ENCODE measurements at places on chromosomes 11 and 22.

GRCh38 chr11:134518616-134519389, 106.8 kb upstream of the B3GAT1 start:
- DNase-seq: no peak

DNA sequence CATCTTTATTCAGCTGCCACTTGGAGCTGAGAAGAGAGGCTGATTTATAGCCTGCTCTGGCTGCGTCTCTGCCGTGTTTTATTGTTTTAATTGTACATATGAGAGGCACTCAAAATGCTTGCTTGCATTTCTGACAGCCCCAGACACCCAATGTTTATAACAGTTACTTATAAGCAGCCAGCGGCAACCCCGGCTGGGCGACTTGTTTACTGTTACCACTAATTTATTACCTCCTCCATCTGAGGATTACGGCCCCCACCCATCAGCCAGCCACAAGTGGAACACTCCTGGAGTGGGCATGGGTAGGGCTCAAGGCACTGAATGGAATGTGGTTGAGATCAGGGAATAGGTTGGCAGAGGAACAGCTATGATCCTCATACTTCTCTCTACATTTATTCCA, 61.2 kb downstream of the CLPB start:
- DNase-seq: no peak

DNA sequence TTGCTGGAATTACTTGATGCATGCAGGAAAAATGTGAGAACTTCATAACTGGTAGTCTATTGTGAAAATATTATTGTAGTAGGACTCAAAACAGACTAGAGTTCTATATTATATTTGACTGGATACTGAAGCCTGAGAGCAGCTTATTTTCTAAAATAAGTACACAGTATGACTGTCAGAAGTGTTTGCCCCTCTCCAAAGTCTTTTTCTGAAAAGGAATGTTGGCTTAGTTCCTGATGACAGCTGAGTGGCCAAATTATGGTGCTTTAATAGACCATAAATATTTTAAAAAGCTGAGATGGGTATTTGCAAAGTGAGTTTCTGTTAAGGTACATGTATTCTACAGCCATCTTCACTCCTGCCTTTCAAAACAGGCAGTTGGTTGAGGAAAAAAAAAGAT, 13.1 kb downstream of the ZBED5 start:
- DNase-seq: no peak

DNA sequence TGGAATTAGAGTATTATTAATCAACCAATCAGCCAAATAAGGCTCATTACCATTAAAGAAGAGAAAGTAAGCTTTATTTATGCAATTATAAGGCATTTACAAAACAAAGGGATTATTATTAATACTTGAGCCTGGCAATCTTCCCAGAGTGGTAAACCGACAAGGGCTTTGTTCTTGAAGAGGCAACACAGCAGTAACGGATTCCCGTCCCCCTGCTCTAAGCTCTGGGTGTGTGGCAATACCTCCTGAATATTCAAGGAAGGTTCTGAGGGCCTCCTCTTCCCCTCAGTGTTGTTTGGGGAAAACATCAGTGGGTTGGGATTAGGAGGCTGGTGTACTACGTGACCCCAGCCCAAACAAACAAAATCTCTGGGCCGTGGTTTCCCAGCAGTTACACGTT, 176.5 kb downstream of the TENM4 start:
- no peak for DNase-seq

DNA sequence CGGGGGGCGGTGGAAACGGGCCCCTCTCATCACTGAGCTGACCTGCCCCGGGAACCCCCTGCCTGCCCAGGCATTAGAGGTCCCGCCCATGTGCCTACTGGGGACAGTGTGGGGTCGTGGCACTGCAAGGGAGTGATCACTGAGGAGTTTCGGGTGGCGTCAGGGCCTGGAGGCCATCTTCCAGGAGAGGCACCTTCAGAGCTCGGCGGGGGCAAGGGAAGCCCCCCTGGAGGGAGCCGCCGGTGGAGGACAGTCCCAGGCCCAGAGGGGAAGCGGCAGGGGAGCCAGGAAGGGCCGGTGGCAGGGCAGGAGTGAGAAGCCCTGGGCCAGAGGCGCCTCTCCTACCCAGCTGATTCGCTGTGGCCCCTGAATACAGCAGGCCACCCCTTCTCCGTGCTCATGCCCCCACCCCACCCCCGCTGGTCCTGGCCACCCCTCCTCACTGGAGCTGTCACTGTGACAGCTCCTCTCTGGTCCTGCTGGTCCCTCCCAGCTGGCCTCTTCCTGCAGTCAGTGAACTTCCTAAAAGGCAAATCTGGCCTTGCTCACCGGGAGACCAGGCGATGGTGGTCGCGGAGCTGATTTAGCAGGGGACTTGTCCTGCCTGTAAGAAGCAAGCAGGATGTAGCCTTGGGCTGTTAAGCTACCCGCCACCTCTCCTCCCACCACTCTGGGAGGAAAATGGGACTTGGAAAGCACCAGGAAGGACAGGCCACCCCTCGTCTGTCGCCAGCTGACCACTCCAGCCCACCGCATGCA, 2.0 kb upstream of the MAPK11 start:
- no peak for DNase-seq

DNA sequence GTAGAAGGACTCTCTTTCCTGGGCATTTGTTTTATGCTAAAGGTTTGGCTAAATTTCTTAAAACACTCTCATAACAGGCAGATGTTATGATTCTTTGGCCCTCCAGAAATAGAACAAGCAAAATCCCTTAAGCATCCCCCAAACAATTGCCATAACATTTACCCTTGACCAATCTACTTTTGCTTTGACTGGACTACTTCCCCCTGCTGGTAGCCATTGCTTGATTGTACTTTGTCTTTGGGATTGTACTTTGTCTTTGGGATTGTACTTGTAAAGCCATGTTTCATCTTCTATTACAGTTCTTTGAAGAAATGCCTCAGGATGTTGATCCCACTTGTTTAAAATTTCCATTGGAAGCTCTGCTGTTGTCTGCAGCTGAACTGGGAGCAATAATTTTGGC, 53.3 kb upstream of the GLYAT start:
- DNase-seq: no peak

- no peak for DNase-seq
Observed at GRCh38 chr22:43515902-43516301, 104.1 kb downstream of the MPPED1 start.

GRCh38 chr22:32416556-32417085, 4.6 kb upstream of the RTCB start:
- DNase-seq: no peak

- no peak for DNase-seq
Observed at GRCh38 chr11:123537726-123538125, 107.7 kb downstream of the GRAMD1B start.

DNA sequence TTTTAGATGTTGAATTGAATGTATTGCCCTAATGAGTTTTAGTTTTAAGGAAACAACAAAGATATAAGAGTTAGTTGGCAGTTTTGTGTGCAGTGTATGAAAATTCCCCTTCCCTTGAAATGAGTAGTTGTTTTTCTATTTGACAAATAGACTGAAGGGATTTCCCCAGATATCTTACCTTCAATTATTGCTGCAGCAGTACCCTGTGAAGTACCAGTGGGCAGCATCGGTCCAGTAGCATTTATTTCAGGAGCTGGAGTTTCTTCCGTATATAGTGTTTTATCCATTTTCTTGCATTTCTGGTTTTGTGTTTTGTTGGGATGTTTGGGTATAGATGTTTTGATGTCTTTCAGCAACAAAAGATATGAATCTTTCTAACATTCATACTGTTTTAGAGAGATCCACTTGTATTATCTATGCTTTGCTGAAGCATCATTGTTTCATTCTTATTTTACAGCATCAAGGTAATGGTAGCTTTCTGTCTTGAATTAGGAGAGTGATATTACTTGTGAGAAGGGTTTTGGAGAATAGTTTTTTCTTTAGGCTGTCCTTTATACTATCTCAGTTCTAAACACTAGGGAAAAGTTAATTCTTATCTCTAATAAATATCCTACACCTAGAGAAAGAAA, 7.4 kb downstream of the KMT2A start:
- DNase-seq: no peak

GRCh38 chr22:49705216-49705971, 122.3 kb downstream of the BRD1 start:
- peak; percentile 36 for DNase-seq

DNA sequence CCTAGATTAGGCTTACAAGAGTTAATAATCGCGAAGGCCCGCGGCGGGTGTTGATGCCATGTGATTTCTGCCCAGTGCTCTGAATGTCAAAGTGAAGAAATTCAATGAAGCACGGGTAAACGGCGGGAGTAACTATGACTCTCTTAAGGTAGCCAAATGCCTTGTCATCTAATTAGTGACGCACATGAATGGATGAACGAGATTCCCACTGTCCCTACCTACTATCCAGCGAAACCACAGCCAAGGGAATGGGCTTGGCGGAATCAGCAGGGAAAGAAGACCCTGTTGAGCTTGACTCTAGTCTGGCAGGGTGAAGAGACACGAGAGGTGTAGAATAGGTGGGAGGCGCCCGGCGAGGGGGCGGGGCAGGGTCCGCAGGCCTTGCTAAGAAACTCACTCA, 65.5 kb downstream of the AAMDC start:
- no peak for DNase-seq

DNA sequence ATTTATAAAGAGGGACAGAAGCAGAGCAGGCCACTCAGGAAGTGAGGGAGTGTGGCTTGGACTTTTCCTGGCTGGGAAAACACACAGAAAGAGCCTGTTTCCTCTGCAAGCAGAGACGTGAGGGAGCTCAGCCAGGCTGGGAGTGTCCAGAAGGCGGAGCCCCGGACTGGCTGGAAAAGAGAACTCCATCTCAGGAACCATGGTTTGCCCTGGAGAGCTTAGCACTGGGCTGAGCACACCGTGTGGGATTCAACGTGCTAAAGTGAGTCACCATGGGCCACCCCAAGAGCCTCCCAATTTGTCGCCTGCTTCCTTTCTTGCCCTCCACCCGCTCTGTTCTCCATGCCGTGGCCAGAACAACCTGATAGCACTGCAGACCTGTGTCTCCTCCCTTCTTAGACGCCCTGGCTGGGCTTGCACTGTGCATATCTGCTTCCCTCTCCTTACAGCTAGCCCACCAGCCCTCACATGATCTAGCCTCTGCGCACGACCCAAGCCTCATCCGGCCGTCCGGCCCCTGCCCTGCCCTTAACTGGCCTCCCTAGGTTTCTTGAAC, 51.8 kb downstream of the GALNT18 start:
- DNase-seq: peak; percentile 72

GRCh38 chr11:501683-502287, 5.3 kb downstream of the RNH1 start:
- peak; percentile 56 for DNase-seq

DNA sequence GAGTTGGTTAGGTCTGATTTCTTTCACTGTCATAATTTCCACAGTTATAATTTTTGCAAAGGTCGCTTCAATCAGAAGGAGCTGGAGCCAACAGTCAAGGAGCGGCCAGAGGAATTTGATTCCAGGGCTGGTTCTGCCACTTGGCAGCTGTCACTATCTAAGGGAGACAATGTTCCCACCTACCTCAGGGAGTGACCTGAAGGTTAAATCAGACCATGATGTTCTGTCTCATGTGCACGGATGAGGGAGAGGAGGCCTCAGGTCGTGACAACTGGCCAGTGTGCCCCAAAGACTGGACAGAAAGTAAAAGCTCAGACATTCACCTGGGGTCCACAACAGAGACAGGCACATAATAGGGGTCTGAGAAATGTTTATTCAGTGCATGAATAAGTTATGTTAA, 7.6 kb downstream of the MRGPRD start:
- peak; percentile 32 for DNase-seq

- no peak for DNase-seq
Observed at GRCh38 chr11:41116970-41117369, 342.5 kb downstream of the LRRC4C start.

Data from sciatic nerve (tissue), 2 donors.